ENCODE measurements at places on chromosomes 6 and 20.

GRCh38 chr20:37504404-37505096 lies 16.5 kb upstream of the NNAT start:
- DNase-seq: no peak

- no peak for DNase-seq
Measured at GRCh38 chr6:15626878-15627674, 35.8 kb downstream of the DTNBP1 start.

- no peak for DNase-seq
Measured at GRCh38 chr20:58097943-58098342, 130.5 kb downstream of the ANKRD60 start.

GRCh38 chr20:17229256-17229655 lies 2.4 kb downstream of the PCSK2 start:
- no peak for DNase-seq

DNA sequence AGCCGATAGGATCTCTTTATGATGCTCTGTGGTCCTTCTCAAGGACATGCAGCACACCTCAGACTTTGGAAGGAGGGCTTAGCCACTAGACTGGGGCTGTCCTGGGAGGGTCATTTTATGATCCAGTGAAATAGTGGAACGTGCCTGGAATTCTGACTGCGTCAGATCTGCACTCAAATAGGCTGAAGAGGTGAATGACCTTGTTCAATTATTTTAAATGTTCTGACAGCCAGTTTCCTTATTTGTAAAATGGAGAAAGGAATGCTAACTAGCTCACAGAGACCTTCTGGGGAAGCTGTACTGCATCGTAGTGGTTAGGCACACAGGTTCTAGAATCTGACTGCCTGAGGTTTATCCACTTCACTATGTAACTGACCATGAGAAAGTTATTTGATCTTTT lies 587.5 kb downstream of the MAFB start:
- DNase-seq: no peak
